ENCODE measurements at places on chromosomes 7 and 10.

GRCh38 chr10:30583778-30584415, 45.7 kb downstream of the LYZL2 start:
- DNase-seq = no peak

DNA sequence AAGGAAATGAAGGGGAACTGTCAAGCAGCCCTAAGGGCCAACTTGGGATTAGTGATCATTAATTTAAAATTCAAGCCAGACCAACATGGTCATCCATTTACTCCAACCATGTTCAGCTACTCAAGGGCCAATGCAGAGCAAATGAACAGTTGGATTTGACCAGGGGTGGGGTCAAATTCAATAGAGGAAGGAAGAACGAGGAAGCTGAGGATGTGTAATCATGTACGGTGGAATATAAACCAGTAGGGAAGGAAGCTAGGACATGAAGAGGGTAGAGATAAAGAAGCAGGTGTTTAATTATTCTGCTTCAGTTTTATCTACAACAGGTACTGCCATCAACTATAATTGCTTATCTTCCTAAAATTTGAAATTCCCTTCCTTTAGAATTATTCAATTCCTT, 81.6 kb downstream of the HIBADH start:
- no peak for DNase-seq

- no peak for DNase-seq
Observed at GRCh38 chr10:32348297-32349198, 1.6 kb upstream of the EPC1 start.

GRCh38 chr7:12630513-12630819, 57.0 kb upstream of the ARL4A start:
- no peak for DNase-seq

DNA sequence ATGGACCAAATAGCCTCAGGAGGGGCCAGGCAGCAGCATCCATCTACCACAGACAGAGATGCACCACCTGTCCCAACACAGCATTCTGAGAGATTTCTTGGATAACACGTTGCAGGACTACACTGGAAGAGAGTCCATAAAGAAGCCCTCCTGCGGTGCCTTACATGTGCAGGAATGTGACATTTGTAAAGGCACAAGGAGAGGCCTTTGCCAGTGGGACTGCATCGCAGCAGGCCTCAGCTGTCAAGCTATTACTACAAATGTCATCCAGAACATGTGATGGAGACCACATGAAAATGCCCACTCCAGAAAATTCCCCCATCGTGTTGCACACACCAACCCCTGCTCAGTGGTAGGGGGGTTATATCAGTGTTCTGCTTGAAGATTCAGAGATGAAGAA, 77.4 kb downstream of the ATXN7L1 start:
- no peak for DNase-seq

DNA sequence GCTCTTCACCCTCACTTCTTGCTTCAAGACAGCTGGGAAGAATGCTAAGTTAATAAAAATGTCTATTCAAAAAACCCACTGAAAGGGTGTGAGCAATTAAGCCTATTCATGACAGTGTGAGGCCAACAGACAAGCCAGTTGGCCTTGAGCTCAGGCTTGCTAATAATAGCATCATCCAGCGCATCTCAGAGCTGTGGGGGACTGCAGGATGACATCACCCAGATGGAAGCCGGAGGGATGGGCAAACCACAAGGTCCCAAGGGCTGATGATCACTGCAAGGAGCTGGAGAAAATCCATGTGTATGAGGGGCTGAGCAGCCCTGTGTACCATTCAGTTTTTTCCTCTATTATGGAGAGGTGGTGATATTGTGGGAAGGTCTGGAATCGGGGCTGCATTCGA, 770.4 kb downstream of the TNS3 start:
- peak; percentile 73 for DNase-seq

DNA sequence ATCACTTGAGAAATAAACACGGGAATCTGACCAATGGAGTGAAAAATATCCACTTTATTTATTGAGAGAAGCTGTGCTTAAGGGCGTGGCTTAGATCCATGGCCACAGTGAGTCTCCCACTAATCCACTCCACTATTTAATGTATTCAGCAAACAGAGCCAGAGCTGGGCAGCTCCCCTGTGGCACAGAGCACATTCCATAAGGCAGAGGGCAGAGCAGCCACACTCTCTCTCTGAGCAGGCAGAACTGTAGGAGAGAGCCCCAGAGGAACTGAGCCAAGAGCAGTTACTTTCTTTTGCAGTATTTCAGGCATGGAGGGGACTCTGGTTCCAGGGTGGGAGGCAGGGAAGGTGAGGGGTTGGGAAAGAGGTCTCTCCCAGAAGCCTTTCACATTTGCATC, 106.0 kb downstream of the GALNT17 start:
- DNase-seq = peak; percentile 80

DNA sequence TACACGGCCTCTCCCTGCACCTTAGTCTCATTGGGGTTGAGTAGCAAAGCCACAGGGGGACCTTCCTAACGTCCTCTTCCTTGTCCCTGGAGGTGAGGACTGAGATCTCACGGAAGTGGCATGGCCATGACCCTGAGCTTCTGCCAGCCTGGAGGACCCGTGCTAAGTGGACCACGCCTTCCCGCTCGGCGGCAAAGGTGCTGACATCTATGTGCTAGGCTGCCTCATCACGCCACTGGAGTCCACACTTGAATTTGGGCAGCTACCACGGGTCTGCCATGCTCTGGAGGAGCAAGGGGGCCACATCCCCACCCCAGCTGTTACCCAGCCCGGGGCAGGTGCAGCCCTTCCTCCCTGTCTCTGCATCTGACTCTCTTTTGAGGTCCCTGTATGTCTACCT, 15.3 kb downstream of the GHRHR start:
- no peak for DNase-seq

GRCh38 chr7:95501261-95501832, 15.6 kb downstream of the ASB4 start:
- no peak for DNase-seq

GRCh38 chr10:77661100-77661499, 23.5 kb upstream of the KCNMA1 start:
- DNase-seq = peak; percentile 47

DNA sequence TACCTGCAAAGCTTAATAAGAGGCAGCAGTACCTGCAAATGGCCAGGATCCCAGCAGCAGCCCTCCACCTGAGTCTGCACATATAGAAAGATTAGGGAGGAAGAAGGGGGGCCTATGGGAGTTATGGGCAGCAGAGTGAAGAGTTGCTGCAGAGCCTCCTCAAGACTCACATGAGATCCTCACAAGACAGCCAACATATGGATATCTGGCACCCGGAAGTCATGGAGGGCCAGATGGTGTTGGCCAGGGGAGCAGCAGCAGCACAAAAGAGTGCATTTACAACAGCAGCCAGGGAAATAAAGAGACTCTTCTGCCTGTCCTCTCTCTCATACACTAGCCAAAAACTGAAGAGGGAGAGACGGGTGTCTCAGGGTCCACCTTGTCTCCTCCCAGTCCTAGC, 4.0 kb upstream of the TAS2R40 start:
- no peak for DNase-seq

GRCh38 chr7:33547880-33548279, 357.5 kb upstream of the BMPER start:
- no peak for DNase-seq

- no peak for DNase-seq
Observed at GRCh38 chr7:150476819-150477631, 26.6 kb downstream of the GIMAP8 start.
